Central memory CD4-positive, alpha-beta T cell (primary cell): ENCODE measurements at places on chromosomes 1 and 21.

- DNase-seq = no peak
Measured at GRCh38 chr21:42107177-42107880, 36.2 kb downstream of the UMODL1 start.

- DNase-seq = no peak
Measured at GRCh38 chr1:75615613-75616435, 4.9 kb upstream of the SLC44A5 start.

DNA sequence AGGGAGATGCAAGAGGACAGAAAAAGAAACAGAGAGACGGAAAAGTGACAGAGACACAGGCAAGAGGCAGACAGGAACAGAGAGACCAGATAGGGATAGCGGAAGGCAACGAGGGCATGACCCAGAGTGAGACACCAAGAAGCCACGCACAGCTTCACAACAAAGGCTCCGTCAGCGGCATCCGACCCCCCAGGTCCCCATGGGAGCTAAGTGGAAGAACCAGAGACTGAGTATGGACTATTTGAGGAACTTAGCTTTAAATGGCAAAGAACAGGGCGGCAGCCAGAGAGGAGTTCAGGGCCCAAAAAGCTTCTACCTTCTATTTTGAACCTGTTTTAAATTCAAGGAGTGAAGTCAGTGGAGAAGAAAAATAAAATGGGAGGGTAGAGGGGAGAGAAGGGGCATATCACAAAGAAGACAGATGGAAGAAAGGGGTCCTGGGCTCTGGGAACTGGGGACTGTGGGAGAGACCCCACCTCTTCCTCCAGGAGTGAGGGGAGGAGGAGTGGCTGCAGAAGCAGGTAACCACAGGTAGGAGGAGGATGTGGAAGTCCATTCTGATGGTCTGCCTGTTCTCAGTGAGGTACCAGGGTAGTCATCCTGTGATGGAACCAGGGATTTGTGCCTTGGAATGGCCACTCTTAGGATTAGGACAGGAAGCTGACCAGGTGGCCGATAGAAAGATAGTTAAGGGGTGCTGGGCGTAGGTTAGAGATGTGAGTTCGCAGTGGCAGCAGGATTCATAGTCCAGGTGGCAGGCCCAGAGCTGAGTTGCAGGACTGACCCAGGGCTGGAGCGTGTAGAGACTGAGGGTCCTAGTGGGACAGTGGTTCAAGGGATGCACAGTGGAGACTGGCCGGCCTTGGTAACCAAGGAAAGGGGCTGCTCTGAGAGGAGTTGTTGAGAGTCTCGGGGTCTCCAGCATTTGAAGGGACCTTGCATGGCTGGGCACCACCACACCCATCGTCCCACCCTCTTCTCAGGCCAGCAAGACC is 37.7 kb downstream of the CSMD2 start:
- DNase-seq = no peak

DNA sequence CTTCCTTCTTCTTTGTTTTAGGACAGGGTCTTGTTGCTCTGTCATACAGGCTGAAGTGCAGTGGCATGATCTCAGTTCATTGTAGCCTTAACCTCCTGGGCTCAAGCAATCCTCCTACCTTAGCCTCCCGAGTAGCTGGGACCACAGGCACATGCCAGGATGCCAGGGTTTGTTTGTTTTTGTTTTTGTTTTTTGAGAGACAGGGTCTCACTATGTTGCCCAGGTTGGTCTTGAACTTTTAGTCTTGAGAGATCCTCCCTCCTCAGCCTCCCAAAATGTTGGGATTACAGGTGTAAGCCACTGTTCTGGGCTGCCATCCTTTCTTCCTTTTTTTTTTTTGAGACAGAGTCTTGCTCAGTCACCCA is 56.5 kb upstream of the SLC45A1 start:
- no peak for DNase-seq

GRCh38 chr1:204192046-204192445 is 4.2 kb downstream of the KISS1 start:
- no peak for DNase-seq

DNA sequence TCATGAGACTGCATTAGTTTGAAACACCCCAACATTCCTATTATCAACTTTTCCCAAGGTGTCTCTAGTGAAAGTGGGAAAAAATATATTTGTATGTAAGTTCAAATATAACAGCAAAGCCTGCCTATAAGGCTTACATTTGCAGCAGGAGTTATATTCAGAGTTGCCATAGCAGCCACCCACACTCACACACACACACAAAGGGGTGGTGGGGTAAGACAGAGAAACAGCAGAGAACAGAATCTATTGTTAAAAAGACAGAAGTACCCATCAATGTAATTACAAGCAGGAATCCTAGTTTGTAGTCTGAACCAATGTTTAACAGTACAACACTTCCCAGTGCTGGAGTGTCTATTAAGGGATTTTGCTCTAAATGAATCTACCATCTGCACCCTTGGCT is 55.0 kb downstream of the PLPPR5 start:
- DNase-seq = no peak

- no peak for DNase-seq
Measured at GRCh38 chr1:14112613-14113012, 412.6 kb downstream of the PRDM2 start.

DNA sequence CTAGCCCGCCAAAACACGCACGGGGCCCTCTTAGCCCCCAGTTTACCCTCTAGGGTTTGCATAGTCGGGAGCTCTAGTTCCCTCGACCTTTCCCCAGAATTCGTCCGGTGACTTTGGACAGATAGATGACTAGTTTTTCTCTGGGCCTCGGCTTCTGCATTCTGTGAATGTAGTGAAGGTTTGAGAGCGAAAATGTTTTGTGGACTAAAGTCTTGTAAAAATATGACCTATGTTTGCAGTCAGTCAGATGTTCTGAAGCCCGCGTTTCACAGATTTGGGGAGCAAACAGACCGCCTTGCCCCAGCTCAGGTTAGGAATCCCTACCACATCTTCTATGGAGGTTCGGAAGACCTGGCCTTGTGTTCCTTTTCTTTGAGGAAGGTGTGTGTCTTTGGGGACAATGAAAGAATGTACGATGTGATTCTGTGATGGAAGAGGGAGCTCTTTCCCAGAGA is 401 bp downstream of the UQCRH start:
- no peak for DNase-seq

DNA sequence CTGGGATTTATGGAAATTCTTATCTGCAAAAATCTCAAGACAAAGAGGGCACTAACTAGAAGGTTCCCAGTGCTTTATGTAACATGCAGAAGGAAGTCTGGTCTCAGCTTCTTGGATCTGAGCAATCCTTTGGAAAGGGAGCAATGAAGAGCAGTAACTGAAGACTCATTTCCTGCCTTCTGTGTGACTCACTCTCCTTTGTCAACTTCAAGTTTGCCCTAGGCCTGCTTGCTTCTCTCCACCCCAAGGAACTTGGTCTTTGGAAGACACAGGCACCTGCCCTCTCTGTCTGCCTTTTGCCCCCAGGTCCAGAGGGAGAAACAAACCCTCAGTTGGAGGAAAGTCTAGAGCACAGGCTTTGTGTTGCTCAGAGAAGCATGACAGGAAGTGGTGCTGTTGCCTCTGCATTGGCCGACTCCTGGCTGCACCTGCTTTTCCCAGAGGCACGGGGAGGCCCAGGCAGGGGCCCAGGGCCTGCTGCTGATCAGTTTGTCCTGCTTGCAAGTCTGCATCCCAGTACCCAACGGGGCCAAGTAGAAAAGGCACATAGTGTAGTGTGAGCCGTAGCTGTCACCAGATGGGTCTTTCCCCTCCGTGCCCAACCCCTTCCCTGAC is 137.2 kb downstream of the DHRS3 start:
- peak; percentile 5 for DNase-seq

GRCh38 chr1:178323067-178323466 is 173.7 kb downstream of the CLEC20A start:
- no peak for DNase-seq

- no peak for DNase-seq
Measured at GRCh38 chr1:27049100-27049499, 36.5 kb upstream of the TENT5B start.

DNA sequence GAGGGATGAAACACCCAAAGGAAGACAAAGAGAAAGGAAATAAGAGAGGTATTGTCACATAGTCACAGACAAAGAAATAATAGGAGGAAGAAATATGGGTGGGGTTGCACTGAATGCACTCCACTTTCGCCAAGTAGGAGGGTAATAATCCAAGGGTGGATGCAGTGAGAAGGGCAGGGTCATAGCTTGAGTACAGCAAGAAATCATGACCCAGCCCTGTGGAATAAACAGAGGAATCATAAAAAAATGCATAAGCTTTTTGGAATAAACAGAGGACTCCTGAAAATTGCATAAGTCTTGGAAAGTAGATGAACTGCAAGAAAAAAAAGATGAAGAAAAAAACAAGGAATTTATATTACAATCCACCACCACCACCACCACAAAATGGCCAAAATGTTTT is 53.1 kb upstream of the CD55 start:
- DNase-seq = no peak

GRCh38 chr21:41526478-41527087 is 18.6 kb upstream of the TMPRSS2 start:
- DNase-seq = no peak

DNA sequence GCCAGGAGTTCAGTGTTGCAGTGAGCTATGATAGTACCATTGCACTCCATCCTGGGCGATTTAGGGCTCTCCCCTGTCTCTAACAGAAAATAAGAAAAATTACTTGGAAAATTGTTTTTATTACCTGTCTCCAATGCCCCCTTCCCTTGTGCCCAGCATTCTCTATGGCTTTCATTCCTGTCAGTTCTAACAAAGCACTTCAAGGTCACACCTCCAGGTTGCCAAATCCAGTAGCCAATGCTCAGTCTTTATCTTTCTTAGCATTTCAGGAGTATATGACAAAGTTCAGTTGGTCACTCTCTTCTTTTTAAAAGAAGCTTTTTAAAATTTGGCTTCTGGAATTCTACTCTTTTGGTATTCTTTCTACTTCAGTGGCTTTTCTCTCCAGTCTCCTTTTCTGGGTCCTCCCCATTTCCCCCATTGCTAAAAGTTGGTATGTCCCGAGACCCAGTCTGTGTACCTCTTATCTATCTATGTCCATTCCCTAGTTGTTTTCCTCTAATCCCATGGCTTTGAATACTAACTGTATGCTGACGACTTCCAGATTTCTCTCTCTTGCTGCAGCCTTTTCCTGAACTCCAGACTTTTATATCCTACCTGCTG is 69.9 kb downstream of the LAMC1 start:
- DNase-seq = no peak

DNA sequence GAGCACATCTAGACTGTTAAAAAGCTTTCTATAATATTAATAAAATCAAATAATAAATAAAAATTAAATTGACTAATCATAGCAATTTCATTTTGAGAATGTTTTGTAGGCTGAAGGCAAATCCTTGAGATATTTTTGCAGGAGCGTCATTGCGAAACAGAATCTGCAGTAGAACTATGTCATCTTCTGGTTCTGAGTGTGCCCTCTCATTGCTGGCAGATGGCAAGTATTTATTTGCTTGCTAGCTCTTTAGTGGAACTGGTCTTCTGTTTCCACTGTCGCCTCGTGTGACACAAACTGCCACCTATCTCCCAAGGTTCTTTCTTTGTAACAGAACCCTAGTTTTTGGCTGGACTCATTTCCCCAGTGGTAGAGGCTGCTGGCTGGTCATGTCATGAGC is 19.0 kb upstream of the IRF2BP2 start:
- no peak for DNase-seq

GRCh38 chr1:219247441-219247840 is 73.8 kb downstream of the LYPLAL1 start:
- no peak for DNase-seq

- no peak for DNase-seq
Measured at GRCh38 chr1:27785781-27786455, 12.9 kb downstream of the STX12 start.

- DNase-seq = no peak
Measured at GRCh38 chr1:183493540-183494245, 21.4 kb downstream of the SMG7 start.

DNA sequence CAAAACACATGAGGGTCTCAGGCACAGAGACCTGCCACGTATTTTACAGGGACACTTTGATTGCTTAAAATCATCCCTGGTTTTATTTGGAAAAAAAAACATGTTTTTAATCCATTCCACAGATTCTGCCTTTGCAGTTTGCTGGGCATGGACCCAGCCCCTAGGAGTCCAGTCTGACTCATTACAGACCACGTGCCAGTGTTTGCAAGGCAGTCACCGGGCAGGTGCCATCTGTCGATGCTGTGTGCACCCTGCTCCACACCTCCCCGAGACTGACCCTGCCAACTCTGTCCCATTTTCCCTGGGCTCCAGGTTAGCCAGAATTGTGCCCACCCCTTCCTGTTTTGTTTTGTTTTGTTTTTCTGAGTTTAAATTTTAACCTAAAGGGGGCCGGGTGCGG is 148.4 kb upstream of the TMEM51 start:
- no peak for DNase-seq

GRCh38 chr1:203308923-203309331 is 3.6 kb downstream of the BTG2 start:
- DNase-seq = no peak

- peak; percentile 70 for DNase-seq
Measured at GRCh38 chr1:174964261-174964971, 35.3 kb upstream of the CACYBP start.

DNA sequence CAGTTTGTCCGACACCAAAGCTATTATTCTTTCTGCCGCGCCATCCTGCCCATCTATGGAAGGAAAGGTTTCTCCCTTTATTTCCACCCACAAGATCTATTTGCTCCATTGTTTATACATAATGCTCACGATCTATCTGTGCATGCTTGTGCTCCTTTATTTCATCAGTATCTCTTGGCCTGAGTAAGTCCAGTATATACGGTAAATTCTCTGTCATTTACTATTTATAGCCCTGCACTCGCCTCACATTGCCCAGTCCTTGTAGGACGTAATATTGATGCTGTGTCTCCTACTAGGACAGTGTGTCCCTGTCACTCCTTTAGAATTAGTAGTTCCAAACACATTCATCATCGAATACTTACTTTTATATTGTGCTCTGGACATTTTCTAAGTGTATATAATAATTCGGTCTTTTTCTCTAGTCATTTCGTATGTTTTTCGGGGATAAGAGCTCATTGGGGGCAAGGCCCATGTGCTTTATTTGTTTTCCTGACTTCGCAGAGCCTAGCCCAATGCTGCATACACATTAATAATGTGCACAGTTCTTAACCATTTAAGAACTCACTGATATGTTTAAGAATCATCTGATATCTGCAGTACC is 3.1 kb upstream of the NID1 start:
- no peak for DNase-seq

GRCh38 chr1:79037085-79037484 is 30.6 kb upstream of the ADGRL4 start:
- no peak for DNase-seq

DNA sequence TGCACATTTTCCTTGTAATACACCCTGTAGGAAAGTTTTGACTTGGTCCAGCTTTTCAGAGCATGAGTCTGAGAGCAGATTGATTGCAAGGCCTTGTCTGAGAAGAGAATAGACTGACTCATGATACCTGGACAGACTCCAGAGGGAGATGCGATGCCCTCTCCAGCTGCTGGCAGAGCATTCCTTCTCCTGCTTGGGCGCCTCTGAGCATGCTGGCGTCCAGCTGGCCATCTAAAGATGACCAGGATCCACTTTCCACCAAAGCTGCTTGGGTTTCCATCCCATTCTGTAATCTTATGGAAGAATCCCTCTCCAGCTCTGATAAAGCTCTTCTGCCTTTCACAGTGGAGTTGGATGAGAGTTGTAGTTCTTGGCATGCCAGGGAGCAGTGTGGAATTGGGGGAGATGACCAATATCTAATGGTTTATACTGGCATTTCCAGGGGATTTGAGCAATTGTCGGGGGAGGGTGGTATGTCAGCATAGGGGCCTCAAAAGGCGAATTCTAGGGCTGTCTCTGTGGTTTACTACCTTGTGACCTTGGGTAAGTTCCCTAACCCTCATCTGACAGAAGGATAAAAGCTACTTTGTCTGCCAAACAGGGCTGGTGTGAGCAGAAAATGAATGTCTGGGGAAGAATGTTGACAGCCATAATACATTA is 19.5 kb downstream of the SZRD1 start:
- no peak for DNase-seq

GRCh38 chr1:43271186-43272118 is 1.7 kb downstream of the TMEM125 start:
- DNase-seq = no peak
